ENCODE measurements at places on chromosomes 11 and 22.
A peak's percentile ranks its signal among the peaks of the same experiment; 100 is the strongest.

GRCh38 chr22:34072585-34072984 lies 152.3 kb upstream of the LARGE1 start:
- no peak for DNase-seq

DNA sequence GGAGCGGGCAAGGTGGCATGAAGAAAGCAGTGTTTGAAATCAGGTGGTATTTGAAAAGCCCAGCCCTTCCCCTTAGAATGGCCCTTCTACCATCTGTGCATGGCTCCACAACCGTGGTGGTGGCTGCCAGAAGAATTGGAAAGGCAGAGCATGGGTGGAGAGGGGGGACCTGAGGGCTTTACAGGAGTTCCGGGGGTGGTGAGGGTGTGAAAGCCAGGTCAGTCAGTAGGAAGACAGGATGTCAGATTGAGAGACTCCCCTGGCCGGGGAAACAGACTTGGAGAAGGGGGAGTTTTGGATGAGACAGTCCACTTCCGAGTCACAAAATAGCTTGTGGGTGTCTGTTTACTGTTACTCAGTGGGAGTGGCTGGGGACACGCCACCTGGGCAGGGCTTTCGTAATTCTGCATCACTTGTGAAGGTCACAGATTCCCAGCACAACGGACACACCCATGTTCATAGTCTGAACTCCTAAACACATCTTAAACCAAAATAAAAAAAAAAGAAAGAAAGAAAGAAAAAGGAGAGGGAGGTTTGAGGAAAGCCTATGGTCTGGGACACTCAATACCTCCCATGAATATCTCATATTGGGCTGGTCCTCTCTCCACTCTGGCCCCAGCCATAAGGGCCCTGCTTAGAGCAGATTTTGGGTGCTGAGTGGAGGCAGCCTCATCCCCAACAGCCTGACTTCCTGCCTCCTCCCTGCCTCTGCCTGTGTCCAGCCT lies 24.4 kb upstream of the SMIM35 start:
- DNase-seq: no peak

GRCh38 chr22:23884140-23884539 lies 10.0 kb upstream of the MIF start:
- no peak for DNase-seq

DNA sequence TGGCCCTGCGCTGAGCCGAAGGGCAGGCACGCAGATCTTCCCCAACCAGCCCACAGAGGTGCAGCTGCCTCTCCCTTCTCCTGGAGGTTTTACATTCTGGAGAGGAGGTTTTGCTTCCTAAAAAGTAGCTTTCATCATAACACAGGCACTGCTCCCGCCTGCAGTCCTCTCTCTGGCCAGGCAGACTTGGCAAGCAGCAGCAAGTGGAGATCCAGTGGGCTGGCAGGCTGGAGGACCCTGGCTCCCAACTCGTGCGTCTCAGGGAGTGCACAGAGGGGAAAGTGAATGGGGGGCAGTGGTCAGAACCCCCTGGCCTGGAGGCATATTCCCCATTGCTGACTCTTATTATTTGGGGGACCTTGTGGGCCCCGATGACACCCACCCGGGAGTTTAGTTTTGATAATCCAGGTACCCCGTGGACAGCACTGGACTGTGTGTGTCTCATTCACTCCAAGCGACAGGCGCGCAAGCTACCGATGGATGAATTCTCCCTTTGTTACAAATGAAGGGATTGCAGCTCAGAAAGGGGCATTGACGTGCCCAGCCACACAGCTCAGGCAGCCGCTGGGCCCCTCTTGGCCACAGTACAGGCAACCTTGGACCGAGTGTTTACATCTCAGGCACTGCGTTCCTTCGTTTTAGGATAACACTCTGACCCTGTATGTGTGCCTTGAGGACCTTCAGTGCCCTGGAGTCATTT lies 1223.9 kb downstream of the BRD1 start:
- no peak for DNase-seq

- DNase-seq: no peak
Observed at GRCh38 chr11:70448983-70449567, 50.7 kb downstream of the CTTN start.

GRCh38 chr11:72671152-72672099 lies 2.8 kb downstream of the PDE2A start:
- DNase-seq: no peak

DNA sequence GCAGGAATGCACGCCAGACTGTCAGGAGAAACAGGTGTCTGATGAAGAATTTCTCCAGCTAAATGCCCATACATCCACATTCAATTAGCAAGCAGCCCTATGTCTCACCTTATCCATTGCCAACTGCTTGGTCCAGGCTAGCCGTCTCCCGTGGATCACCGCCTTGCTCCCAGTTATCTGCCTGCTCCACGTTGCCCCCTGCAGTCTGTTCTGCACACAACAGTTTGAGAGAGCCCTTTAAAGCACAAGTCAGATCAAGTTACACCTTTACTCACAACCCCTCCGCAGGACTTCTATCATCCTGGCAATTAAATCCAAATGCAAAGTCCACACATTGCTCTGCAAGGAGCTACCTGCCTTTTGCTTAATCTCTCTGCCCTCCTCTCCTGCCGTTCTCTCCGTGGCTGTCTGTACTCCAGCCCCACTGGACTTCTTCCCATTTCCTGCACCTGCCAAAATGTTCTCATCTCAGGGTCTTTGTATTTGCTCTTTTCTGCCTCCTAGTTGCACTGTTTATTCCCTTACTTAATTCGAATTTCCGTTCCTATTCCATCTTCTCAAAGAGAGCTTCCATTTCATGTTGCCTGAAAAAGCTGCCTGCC lies 185.3 kb upstream of the LARGE1 start:
- peak; percentile 13 for DNase-seq

- no peak for DNase-seq
Observed at GRCh38 chr22:28900379-28900925, 17.1 kb downstream of the ZNRF3 start.

DNA sequence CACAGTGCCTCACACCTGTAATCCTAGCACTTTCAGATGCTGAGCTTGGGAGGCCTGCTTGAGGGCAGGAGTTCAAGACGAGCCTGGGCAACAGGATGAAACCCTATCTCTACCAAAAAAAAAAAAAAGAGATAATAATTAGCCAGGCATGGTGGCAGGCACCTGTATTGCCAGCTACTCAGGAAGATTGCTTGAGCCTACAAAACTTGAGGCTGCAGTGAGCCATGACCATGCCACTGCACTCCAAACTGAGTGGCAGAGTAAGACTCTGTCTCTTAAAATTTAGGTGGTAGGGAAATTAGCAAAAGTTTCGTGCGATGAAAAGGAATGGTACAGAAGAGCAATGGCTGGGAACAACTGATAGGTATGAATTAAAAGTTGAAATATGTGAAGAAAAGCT lies 18.0 kb downstream of the ST13 start:
- DNase-seq: no peak

DNA sequence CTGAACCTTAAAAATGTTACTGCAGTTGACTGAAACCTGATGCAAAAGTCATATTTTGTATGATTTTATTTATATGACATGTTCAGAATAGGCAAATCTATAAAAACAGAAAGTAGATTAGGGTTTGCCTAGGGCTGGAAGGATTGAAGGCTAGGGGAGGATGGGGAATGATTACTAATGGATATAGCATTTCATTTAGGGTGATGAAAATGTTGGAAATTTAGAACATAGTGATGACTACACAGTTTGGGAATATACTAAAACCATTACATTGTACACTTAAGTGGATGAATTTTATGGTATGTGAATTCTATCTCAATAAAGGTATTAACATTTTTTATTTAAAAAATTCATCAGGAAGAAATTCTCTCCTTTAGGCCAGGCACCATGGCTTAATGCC lies 22.9 kb upstream of the PAFAH1B2 start:
- no peak for DNase-seq

DNA sequence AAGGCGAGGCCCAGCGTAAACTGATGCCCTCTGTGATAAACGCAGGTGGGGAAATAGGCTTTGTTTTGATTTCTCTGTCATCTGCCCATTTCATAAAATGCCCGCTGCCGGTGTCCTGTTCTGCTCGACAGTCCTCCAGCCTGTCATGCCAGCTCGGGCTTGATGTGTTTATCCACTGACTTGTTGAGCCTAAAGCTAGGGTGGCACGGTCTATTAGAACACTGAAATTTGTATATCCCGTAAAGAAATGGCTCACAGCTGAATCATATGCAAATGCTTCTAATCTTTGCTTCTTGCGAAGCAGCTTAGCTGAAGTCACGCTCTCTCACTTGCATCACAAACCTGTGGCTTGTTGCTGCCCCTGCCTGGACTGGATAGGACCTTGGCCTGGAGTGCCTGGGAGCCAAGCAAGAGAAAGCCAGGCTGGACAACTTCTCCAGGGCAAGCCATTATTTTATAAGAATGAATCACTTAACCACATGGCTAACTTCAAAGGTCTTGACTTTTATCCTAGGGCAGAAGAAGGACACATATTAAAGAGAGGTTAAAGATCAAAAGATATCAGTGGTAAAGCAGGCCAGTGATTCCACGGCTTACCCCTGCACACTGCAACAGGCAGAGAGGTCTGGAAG lies 33.1 kb downstream of the EHF start:
- DNase-seq: no peak

- peak; percentile 65 for DNase-seq
Observed at GRCh38 chr11:76208438-76209374, 2.4 kb upstream of the WNT11 start.

GRCh38 chr22:43293655-43294392 lies 49.3 kb downstream of the SCUBE1 start:
- no peak for DNase-seq

DNA sequence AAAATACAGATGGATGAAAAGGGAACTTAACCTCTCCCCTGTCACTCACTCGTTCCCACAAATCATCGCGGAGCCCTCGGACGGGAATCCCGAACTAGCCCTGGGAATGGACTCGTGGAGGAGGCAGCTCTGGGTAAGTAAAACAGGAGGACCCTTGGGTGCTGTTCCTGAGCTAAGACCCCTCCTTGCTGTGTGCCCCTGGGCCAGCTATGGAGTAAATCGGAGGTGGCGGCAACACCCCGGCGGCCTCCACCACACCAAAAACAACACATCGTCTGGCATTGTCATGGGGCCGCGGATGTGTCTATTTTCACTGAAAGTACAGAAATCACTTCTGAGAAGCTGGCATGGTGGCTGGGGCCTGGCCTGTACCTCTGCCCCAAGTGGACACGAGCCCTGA lies 12.1 kb downstream of the CPT1A start:
- DNase-seq: no peak

DNA sequence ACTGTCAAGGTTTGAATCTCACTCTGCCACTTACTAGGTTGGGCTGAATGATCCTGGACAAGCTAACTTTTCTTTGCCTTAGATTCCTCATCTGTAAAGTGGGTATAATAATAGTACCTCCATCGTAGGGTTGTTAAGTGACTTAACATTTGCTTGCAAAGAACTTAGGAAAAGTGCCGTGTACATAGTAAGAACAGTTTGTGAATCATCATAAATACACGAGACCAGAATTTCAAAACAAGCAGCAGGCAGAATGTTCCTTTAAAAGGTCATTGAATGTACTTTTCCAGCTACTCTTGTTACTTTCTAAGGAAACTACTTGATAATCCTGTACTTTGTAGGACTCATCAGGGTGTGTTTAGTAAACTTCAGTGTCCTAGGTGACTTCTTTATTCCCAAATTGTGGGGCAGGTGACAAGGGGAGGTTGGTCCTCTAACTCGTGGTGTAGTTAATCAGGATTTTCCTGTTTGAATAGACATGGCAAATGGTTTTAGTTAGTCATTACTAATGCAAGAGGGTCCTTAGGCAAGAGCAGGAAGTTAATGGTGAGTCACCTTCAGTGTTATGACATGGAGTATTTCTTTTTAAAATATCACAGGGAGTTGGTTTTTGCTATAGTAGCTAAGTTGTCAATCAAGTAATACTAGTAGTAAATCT lies 67.9 kb downstream of the YAP1 start:
- no peak for DNase-seq

DNA sequence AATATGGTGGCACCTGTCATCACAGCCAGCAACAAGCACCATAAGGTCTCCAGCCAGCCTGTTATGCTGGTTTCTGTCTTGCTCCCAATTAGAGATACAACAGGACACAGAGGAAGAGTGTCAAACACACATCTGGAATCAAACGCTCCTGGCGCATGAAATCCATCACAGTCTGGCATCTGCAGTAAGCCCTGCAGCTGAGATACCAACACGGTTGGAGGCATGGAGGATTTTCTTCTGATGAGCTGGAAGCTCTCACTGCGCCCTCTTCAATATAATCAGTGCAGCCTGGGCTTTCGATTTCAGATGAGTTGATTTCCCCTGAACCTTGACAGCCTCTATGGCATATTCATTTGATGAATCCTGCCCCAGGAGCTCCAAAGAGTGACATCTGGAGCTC lies 27.8 kb upstream of the CARS1 start:
- no peak for DNase-seq

DNA sequence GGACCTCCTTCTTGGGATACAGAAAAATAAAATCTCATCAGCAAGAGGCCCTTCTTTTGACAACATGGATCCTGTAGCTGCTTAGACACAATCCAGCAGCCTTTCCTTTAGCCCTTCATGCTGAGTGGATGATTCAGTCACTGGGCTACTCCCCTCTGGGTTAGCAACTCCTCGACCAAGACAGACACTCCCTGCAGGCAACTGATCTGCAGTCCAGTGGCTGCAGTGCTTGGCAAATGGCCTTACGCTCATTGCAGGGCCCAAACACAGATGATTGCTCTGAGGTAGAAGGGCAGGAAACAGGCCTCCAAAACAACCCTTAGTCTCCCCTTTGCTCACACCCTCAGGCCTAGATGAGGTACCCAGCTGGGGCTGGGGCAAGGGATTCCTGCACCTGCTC lies 73.2 kb upstream of the OPCML start:
- DNase-seq: no peak

GRCh38 chr11:69403556-69404215 lies 77.8 kb upstream of the LINC01488 start:
- DNase-seq: no peak

GRCh38 chr22:36638747-36639146 lies 64.8 kb downstream of the CACNG2 start:
- DNase-seq: no peak
